Fibroblast of skin of left quadriceps (primary cell): ENCODE measurements at places on chromosomes 5 and 9.
A peak's percentile ranks its signal among the peaks of the same experiment; 100 is the strongest.

- no peak for DNase-seq
Observed at GRCh38 chr5:71986101-71986500, 121.2 kb upstream of the MAP1B start.

- peak; percentile 66 for DNase-seq
Observed at GRCh38 chr9:131410044-131410491, 16.2 kb downstream of the PRRC2B start.

DNA sequence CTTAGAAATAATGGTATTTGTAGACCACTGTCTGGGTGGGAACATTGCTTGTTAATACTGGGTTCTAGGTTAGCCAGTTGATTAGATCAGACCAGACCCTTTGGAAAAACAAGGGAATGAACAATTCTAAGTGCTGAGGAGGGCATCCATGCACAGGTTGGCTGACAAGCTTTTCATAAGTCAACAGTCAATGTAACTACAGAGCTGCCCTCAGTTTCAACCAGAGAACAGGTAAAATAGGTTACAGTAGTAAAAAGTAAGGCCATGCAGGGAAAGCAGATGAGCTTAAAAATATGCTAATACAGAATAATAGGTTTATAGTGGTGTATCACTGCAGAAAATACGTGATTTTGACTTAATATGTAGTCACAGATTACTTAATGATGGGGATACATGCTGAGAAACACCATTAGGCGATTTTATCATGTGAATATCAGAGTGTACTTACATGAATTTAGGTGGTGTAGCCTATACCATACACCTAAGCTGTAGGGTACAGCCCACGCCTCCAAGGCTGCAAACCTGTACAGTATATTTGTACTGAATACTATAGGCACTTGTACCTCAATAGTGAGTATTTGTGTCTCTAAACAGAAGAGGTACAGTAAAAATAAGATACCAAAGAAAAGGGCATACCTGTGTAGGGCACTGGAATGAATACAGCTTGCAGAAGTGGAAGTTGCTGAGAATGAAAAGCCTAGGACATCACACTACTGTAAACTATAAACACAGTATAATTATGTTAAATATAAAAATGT is 6.1 kb upstream of the FGF18 start:
- no peak for DNase-seq

DNA sequence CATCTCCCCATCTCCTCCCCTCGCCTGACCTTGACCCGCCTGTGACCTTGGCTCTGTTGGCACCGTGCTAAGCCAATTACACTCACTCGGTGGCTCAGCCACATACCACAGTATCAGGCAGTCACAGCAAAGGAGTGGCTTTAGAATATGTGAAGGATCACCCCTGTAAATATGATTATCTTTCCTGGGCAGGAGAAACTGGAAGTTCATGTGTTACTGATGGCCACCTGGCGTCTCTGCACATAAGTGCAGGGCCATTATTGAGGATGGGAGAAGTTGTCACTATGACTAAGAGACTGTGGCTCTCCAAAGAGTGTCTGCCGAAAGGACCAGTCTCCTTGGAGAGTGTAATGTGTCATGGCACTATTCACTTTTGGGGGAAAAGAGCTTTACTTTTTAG is 116.9 kb upstream of the S1PR3 start:
- DNase-seq, result no peak

- DNase-seq, result no peak
Observed at GRCh38 chr9:9170439-9171134, 1371.0 kb upstream of the DMAC1 start.

- no peak for DNase-seq
Observed at GRCh38 chr5:155103146-155103545, 89.6 kb downstream of the KIF4B start.

- DNase-seq, result peak; percentile 82
Observed at GRCh38 chr9:16611001-16611400, 259.5 kb downstream of the BNC2 start.

- no peak for DNase-seq
Observed at GRCh38 chr5:146698651-146699050, 179.9 kb downstream of the PPP2R2B start.

GRCh38 chr5:2183154-2184025 is 300.7 kb upstream of the IRX4 start:
- no peak for DNase-seq

DNA sequence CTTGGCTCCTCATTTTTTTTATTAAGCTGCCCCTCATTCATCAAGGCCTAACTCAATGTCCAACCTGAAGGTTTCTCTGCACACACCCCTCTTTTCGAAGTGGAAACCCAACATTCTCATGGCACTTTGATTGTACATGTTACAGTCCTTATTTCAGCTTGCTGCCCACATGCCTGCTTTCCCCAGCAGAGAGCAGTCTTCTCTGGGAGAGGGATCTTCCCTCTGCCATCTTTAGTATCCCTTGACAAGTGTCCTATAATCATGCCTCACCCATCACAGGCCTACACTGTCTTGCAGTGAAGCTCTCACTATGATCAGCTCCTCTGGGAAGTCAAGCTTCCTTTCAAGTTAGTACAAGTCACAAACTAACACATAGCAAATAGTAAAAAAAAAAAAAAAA is 175.1 kb downstream of the ACER2 start:
- no peak for DNase-seq

DNA sequence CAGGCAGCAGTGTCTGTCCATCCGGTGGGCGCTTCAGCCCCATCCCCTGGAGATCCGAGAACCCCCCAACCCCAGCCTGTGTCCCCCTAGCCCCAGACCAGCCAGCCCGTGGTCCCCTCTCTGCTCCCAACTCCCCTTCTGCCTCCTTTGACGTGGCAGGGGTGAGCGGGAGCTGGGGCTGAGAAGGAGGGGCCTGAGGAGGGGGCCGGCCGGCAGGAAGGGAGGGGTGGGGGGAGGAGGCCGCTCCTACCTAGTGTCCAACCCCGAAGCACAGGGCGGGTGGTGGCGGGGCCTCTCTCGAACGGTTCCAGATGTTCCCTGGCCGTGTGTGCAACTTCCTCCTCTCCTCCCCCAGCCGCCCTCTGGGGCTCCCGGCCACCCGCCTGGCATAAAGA is 31.0 kb downstream of the GOLGA2 start:
- peak; percentile 91 for DNase-seq

GRCh38 chr9:110538647-110539041 is 40.9 kb downstream of the SVEP1 start:
- peak; percentile 38 for DNase-seq
